Eye (tissue), 1 donor: ENCODE measurements at places on chromosomes 5 and 9.
A peak's percentile ranks its signal among the peaks of the same experiment; 100 is the strongest.

GRCh38 chr5:140402258-140403074 is 833 bp downstream of the ANKHD1 start:
- DNase-seq, result peak; percentile 80

DNA sequence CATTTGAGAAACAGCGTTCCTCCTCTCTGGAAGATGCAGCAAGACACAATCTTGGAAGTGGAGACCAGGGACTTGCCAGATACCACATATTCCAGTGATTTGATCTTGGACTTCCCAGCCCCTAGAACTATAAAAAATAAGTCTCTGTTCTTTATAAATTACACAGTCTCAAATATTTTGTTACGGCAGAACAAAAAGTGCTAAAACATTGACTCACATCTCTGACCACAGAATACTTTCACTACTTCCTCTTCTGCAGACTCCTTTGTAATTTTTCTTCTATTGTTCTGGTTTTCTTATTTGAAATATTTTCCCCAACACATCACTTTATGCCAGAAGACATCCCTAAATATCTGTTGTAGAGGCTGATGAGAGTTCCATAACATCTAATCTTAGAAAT is 706.1 kb upstream of the CDH18 start:
- DNase-seq, result no peak

DNA sequence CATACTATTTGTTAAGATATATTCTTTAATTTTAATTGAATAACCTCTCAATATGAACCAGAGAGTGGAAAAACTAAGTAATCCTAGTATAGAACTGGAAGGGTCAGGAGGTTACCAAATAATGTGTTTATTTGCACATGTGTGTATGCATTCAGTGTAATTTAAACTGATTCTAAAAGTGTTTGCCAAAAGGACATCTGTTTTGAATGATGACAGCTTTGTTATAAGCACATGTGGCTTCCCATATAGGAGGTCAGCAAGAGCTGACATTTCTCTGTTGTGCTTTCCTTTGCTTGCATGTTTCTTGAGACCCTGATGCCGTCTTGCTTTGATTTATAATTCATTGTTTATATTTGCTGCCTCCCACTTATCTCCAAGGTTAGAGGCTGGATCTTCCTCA is 383.4 kb downstream of the BRINP1 start:
- DNase-seq, result peak; percentile 61

DNA sequence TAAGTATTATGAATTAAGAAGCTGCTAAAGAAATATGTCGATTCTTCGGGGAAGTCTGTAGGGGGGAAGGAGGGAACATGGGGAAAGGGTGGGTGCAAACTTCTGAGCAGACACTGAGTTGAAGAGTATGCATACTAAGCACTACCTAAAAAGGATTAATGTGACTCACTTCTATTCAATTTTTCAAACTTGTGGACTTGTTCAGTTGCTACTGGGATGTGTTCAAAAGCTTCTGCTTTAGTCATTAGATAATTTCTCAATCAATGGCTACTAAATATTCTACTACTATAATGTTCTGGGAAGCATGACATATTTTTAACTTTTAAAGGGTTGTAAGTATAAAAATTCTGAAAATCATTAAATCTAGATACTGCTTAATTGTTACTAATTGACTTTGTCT is 109.7 kb upstream of the FER start:
- DNase-seq, result no peak

GRCh38 chr5:146703899-146704298 is 174.7 kb downstream of the PPP2R2B start:
- no peak for DNase-seq

DNA sequence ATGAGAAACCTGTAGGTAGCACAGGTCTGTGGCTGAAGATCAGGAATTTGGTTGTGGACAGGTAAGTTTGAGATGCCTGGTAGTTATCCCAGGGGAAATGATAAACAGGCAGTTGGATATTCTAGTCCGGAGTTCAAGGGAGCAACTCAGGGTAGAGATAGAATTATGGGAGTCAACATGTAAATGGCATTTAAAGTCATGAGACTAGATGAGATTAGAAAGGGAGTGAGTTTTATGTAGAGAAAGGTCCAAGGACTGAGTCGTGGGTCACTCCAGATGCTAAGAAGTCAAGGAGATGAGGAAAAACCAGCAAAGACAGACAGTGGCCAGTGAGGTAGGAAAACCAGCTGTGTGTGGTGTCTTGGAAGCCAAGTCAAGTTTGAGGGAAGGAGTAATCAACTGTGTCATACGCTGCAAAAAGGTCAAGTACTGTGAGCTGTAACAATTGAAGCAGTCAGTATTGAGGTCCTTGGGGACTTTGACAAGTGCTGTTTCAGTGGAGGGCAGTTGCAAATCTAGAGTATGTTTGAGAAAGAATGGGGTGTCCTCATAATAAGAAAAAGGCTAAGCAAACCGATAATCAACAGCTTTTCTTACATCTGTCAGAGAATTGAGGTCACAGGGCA is 18.2 kb downstream of the GNPDA1 start:
- DNase-seq, result peak; percentile 61

- peak; percentile 90 for DNase-seq
These were observed 404.7 kb downstream of the TLE4 start for GRCh38 chr9:79976257-79977073.

GRCh38 chr5:168128557-168128956 is 162.9 kb upstream of the WWC1 start:
- peak; percentile 59 for DNase-seq

DNA sequence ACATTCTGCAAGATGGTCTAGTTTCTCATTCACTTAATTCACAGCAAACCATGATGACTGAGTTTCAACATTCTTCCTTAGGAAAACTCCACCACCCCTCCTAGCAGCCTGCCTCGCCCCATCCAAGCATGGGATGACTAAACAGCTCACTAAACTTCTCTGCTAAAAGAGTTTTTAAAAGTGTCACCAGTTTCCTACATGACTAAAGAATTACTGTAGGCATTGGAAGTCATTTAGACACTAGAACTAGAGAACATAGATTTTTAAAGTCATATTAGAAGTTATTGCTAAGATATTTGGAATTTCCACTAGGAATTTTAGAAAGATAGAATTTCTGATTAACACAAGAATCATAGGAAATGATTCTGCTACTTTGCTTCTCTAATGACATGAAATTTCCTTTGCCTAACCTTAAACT is 5.5 kb upstream of the ESM1 start:
- DNase-seq, result no peak

- peak; percentile 8 for DNase-seq
These were observed 32.3 kb upstream of the CDK5RAP2 start for GRCh38 chr9:120612218-120612617.

DNA sequence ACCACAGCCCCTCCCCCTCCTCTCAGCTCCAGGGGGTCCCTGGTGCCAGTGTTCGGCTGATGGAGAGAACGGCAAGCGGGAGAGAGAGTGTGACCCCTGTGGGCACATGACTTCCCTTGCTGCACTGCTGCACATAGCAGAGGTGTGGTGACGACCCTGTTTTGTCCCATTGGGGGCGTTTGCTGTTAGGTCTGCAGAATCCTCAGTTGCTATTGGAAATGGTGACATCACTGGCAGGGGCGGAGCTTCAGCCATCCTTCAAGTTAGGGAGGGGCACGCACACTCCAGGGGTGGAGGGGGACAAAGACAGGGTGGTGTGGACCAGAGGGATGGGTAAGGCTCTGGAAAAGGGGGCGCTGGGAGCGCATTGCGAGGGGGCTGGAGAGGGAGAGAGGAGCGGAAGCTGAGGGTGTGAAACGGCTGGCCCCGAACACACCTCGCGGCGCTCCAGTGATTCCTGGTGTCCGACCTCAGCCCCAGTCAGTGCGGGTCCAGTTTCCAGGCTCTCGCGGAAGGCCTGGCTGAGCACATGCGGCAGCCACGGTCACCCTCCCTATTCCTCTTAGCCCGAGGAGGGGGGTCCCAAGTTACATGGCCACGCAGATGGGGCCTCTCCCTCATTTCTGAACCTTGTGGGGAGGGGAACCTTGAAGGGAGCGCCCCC is 764 bp upstream of the GRIN1 start:
- DNase-seq, result peak; percentile 78

GRCh38 chr5:34498572-34498971 is 157.6 kb upstream of the RAI14 start:
- no peak for DNase-seq

DNA sequence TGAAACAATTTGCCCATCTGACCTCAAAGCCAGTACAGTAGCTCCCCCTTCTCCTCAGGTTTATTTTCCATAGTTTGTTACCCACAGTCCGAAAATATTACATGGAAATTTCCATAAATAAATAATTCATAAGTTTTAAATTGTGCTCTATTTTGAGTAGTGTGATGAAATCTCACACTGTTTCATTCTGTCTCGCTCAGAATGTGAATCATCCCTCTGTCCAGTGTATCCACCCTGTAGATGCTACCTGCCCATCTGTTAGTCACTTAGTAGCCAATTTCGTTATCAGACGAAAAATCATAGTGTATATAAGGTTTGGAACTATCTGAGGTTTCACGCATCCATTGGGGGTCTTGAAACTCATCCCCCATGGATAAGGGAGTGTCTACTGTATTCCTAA is 100.7 kb upstream of the IL7R start:
- no peak for DNase-seq

DNA sequence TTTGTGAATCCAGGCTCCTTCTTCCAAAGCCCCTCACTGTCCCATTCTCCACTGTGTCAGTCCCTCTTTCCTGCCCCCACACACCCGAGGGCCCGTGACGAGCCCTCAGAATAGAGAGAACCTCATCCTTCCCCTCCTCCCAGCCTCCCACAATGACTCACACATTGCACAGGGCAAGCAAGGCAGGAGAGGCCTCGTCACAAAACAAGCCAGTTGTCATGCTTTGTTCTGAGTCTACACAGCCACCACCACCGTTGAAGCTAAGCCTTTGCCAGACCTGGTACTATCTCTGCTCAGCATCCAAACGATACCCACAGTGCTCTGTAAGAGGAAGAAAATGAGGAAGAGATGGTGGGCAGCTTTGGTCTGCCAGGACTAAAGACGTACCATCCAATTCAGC is 142.2 kb upstream of the ZNF366 start:
- DNase-seq, result no peak

DNA sequence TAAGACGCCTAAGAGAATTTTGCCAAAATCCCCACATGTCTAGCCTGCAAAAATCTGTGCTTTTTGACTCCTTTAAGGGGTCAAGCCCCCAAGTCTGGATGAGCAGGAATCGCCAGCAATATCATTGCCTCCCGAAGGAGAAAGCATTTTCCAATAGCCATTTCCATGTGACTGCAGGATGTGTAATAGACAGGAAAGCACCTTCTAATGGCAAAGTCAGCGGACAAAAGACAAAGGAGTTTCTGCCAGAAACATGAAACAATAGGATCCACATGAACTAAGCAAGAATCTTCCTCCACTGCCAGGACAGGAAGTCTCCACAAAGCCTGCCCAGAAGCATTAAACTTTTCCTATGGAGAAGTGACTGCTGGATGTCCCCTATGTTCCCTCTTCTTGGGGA is 177.1 kb upstream of the PCSK5 start:
- DNase-seq, result no peak

GRCh38 chr9:96048104-96048955 is 172.8 kb downstream of the ERCC6L2 start:
- peak; percentile 93 for DNase-seq

DNA sequence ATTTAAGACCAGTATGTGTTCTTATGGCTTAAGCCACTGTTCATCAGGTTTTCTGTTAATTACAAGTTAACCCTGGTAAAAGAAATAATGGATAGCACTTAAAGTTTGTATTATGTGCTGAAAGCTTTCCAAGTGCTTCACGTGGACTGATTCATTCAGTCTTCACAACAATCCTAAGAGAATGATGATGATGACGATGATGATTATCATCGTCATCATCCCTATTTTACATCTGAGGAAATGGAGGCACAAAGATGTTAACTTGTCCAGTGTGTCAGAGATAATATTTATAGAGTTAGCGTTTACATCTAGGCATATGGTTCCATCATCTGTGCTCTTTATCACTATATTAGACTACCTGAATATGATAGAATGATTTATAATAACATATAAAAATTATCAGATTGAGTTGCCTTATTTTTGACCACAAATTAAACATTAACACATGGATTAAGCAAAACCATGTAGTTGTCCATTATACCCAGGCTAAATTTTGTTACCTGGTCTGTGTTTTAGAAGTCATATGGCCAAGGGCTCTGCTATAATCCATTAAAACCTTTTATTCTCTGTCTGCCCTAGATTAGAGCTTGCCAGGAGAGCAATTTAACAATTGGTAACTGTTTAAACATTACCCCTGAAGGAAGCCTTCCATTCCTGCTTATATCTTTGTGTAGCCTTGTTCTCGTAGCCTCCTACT is 102.3 kb upstream of the MAP3K1 start:
- no peak for DNase-seq

- DNase-seq, result peak; percentile 21
These were observed 54.1 kb downstream of the GDA start for GRCh38 chr9:72203205-72203803.

DNA sequence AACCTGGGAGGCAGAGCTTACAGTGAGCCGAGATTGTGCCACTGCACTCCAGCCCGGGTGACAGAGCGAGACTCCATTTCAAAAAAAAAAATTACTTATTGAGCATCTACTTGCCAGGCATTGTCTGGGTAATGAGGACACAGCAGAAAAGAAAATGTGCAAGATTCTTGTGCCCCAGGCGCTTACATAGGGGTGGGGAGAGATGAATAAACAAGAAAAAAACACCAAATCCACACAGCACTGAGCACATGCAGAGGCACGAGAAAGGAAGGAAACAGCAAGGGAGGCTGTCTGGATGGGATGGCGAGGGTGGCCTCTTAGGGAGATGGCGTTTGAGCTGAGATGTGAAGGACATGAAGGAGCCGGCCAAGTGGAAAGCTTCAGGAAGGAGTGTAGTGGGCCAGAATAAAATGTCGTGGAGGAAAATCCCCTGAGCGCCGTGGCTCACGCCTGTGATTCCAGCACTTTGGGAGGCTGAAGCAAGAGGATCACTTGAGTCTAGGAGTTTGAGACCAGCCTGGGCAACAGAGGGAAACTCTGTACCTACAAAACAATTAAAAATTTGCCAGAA is 13.9 kb downstream of the DYNC2I2 start:
- DNase-seq, result peak; percentile 76

DNA sequence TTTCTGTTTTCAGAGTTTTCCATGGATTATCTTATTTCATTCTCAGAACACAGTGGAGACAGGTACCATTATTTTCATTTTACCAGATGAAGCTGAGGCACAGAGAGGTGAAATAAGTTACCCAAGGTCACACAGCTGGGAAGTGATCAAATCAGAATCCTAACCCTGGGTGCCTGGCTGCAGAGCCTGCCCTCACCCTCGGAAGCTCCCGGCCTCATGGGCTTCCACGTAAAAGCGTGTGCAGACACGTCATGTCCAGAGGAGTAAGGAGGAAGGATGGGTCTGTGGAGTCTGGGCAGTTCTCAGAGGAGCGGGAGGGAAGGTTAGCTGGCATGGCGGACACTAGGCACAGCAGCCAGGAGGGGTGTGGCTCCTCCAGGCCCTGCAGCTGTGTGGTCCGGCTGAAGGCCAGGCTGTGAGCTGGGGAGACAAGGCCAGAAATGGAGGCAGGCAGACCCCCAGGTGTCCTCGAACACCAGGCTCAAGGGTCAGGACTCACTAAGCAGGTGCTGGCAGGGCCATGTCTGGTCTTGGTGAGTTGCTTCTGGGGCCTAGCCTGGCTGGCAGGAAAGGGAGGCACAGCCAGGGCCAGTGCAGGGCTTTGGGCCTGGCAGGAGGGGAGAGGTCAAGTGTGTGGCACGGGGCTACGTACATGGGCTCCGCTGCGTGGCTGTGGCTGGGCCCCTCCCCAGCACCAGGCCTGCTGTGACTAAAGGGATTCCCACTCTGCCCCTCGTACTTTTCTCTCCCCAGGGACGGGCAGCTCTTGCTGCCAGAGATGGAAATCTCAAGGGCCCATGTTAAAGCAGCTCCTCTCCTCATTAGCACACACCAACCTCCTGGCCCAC is 5.6 kb downstream of the TBC1D9B start:
- no peak for DNase-seq

- no peak for DNase-seq
These were observed 27.7 kb upstream of the PAX5 start for GRCh38 chr9:37061768-37062167.
